Stimulated activated CD8-positive, alpha-beta memory T cell treated with anti-CD3 and anti-CD28 coated beads, Interleukin-7, amount 100 ng/mL, for 24 hours (primary cell): ENCODE measurements at places on chromosomes 3 and 15.

DNA sequence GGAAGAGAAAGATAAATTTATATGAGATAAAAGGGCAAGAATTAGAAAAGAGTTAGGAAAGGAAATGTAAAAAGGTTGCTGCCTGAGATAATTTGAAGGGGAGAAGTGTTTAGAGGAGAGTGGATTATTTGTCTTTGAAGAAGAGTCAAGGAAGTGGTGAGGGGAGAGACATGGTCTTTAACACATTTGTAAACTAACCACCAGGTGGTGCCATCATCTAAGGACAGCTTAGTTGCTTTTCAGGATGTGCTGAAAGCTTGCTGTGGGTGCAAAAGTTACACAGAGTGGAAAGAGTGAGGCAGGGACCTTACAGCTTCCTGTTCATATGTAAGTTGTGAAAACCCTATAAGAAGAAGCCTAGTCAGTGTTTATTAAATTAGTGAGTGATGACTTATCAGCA lies 114.1 kb upstream of the DNAJC19 start:
- no peak for DNase-seq

GRCh38 chr3:172580680-172581401 lies 57.6 kb upstream of the TNFSF10 start:
- no peak for DNase-seq

DNA sequence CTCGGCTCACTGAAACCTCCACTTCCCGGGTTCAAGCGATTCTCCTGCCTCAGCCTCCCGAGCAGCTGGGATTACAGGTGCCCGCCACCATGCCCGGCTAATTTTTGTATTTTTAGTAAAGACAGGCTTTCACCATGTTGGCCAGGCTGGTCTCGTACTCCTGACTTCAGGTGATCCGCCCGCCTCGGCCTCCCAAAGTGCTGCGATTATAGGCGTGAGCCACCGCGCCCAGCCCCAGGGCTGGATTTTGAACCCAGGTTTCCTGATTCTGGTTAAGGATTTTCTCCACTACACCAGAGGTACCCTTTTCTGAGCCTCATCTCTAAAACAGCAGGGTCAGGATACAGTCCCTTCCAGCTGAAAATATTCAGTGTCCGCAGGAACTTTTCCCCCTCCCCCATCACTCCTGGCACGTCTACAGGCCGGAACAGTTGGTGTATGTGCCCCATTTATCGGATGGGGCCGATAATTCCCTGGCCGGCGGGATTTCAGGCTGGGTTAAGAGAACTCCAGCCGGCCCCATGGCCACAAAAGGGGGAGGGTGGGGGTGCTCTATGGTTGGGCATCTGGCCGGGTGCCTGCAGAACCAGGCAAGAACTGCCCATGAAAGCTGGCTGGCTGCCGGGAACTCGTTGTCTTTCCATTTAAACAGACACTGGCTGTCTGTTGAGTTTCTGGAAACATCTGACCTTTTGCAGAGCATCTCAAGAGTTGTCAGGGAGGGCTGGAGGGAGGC lies 26.8 kb upstream of the SEMA4B start:
- no peak for DNase-seq

- no peak for DNase-seq
Observed at GRCh38 chr3:11131371-11131770, 22.9 kb upstream of the HRH1 start.

GRCh38 chr3:59862686-59863085 lies 812.9 kb upstream of the CFAP20DC start:
- DNase-seq: no peak

- DNase-seq: no peak
Observed at GRCh38 chr3:55608301-55608937, 121.3 kb upstream of the WNT5A start.
